ENCODE measurements at places on chromosomes 1 and 21.
A peak's percentile ranks its signal among the peaks of the same experiment; 100 is the strongest.

DNA sequence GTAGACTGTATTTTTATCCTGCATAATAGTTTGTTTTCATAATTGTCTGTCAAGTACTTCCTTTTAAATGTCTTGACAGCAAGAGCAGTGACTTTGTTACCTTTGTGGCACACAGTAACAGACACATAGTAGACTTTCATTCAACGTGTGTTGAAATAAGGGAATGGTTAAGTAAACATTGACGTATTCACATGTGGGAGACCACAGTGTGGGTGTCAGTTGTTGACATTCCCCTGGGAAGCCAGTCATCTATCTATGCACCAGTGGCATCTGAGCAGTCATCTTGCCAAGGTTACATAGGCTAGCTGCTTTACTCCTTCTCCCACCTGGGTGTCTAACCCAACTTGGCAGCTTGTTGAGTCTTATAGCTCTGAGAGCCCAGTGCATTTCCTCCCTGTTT, 1.4 kb upstream of the NUP133 start:
- no peak for DNase-seq

DNA sequence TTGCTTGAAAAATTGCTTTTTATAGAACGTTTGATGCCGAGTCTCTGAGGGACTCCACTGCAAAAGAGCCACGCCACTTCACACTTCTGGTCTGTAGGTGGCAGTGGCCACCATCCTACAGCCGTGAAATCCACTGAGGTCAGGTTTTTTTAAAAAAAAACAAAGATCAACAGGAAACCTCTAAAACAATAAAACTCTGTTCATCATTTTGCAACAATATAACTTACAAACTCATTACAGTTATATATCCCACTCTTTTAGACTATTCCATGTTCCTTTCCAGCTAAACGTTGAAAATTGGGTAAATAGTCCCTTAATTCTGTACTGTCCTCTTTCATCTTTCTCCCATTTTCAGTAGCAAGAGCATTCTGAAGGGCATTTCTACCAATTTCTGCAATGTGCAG, 64.6 kb upstream of the FMN2 start:
- DNase-seq = no peak

- no peak for DNase-seq
These were observed 2.4 kb downstream of the PGLYRP4 start for GRCh38 chr1:153346077-153346723.

DNA sequence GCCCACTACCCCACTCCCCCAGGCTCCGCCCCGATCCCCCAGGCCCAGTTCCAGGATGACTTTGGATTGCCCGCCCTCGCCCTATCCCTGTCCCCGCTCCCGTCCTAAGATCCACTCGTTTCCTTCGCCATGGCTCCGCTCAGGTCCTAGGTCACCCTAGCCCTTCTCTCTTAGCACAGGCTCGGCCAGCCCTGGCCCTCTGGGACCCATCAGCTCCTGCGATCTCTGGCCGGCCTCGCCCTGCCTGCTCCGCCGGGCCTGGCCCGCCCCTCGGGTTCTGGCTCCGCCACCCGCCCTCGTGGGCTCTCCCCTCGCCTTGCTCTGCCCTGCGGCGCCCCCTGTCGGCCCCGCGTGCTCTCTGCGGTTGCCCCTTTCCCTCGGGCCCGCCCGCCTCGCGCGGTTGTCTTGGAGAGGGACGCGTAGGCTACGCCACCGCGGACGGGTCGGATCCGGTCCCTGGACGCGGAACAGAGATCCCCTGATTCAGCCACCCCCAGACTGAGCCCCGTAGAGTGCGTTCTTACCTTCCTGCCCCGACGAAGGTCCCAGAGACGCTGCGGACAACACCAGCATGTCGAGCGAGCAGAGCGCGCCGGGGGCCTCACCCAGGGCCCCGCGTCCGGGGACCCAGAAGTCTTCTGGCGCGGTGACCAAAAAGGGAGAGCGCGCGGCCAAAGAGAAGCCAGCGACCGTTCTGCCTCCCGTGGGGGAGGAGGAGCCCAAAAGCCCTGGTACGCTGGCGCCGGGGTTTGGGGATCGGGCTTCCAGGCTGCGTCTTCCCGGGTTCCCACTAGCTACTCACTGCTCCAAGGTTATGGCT, at the start of gene LRRC71:
LRRC71 (plus strand) TSS at position 400 of the 820 bp plus-strand sequence; CDS start at position 572, 172 bp downstream.
- no peak for DNase-seq

DNA sequence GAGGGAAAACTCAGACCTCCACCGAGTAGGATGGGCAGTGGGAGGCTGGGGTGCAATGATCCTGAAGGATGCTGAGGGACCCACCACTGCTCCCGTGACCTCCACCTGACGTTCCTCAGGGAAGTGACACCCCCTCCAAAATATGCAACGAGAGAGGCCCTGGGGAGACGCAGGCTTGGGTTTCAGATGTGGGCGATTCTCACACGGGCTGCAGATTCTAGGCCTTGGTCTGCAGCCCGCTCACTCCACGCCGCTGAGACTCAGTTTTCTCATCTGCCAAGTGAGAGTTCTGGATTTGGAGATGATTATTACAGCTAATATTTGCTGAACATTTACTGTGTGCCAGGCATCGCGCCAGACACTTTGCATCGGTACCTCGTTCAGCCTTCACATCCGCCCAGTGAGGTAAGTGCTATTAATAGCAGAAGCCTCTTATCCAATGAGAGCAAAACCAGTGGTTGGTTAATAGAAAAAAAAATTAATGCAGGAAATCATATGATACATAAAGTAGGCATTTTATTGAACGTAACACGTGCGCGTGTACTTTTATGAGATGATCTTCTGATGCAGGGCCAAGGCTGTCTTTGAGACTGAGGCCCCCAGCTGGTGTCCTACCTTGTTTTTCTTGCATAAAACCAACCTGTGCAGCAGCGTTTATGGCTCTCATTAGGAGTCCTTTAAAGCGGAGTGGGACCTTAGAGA, 102.0 kb upstream of the RUNX3 start:
- DNase-seq = no peak

GRCh38 chr1:11700601-11701467, 9.3 kb downstream of the DRAXIN start:
- no peak for DNase-seq

- no peak for DNase-seq
These were observed 129.1 kb upstream of the HOOK1 start for GRCh38 chr1:59685666-59686065.

DNA sequence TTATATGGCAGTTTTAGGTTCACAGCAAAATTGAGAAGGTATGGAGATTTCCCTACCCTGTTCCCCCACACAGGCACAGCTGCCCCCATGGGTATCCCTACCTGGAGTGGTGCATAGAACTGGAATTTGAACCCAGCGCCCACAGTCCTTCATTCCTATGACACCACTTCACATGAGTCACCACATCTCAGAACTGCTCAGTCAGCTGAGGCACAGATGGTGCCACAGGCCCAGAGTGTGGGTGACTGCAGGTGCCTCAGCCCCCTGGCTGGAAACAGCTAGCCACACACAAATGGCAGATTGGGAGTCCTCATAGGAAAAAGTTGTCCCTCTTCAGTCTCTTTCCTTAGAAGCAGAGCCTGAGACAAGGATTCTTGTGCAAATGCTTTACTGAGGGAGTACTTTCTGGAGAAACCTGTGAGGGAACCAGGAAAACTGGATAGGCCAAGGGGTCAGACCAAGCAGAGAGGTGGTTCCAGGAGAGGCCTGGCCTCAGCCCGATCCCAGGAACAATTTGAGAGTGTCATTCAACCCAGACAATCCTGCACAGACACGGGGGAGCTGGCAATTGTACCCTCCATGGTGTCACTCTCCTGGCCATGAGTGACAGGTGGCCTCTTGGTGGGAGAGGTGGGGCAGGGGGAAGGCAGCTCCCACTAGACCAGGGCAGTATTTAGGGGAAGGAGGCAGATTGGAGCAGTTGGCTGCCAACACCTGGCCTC, 6.9 kb downstream of the PLA2G2D start:
- DNase-seq = no peak

DNA sequence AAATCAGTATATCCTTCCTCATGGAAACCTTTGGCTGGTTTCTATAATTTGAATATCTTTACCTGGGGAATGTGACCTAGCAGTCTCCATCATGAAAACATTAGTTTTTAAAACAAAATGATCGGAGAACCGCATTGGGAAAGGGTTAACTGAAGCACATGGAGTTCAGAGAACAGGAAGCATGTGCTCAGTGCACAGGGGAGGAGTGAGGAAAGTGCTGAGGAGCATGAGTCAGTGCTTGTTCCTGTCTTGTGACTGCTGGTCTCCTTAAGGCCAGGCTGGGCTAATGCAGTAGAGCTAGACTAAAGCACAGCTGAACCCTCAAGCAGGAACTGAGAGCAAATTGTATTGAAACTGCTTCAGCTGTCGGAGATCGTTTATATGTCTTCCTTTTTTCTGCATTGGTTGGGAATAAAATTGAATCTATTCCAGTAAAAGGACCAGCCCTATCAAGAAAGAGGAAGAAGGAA, 5.8 kb downstream of the IFI16 start:
- peak; percentile 92 for DNase-seq

- DNase-seq = no peak
These were observed 15.4 kb downstream of the KCNH1 start for GRCh38 chr1:211118407-211119102.

- DNase-seq = no peak
These were observed 175.5 kb upstream of the OLFM3 start for GRCh38 chr1:102172200-102172599.

DNA sequence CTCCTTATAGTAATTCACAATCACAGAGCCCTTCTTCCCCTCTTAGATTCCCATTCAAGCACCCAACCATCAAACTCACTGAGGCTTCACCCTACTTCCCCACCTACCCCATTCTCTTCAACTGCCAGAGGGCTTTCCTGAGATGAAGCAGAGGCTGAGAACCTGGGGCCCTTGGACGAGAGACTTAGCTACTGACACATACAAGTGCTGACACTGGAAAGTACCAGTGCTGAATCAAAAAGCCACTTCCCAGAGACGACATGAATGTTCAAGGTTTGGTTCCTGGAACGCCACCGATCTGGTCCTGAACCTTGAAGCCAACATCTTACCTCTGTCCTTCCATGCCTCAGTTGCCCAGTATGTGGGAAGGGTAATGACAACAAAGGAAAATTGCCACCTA, 16.6 kb upstream of the RAP1A start:
- no peak for DNase-seq

Measured in pulmonary artery endothelial cell (primary cell).